Fibroblast of skin of abdomen (primary cell): ENCODE measurements at places on chromosomes 4 and X.

DNA sequence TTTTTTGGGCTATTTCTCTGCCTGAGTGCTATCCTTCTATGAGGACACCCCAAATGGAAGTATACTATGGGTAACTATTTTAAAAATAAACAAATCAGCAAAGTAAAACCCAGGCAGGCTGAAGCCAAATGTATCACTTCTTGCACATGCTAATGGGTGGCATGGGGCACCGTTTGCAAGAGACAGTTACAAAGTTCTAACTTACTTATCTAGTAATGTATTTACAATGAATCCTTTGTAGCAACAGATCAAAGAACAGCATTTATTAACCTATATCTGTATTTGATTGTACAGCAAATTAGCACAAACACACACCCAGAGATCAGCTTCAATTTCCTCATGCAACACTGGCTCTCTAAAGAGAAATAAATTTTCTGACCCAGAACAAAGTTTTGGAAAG lies 225.5 kb downstream of the ZNF674 start:
- no peak for DNase-seq

GRCh38 chrX:131316260-131316659 lies 27.2 kb upstream of the IGSF1 start:
- no peak for DNase-seq

- DNase-seq, result peak; percentile 14
These were observed 51.8 kb downstream of the MAP7D3 start for GRCh38 chrX:136199365-136199764.

GRCh38 chr4:186104114-186104889 lies at the start of gene FAM149A:
FAM149A (plus strand) TSS chr4:186104704.
- no peak for DNase-seq

- DNase-seq, result peak; percentile 4
These were observed 43.7 kb downstream of the MAGEA9 start for GRCh38 chrX:149825424-149825823.

- no peak for DNase-seq
These were observed 27.0 kb upstream of the TSPAN5 start for GRCh38 chr4:98685225-98686042.

GRCh38 chr4:141301216-141301615 lies 80.5 kb downstream of the ZNF330 start:
- DNase-seq, result no peak

DNA sequence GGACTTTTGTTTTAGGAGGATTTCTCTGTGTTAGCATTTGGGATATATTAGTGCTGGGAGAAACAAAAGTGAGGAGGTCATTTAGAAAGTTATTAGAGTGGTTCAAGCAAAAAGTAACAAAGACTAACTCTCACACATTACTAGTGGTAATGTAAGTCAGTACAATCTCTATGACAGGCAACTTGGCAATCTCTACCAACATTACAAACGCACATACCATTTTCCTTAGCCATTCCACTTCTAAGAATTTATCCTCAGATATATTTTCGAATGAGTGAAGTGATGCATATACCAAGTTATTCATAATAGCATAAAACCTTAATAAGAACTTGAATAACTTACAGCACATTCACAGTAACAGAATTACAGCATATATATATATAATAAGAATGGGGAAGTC lies 146.2 kb downstream of the PRSS12 start:
- no peak for DNase-seq

DNA sequence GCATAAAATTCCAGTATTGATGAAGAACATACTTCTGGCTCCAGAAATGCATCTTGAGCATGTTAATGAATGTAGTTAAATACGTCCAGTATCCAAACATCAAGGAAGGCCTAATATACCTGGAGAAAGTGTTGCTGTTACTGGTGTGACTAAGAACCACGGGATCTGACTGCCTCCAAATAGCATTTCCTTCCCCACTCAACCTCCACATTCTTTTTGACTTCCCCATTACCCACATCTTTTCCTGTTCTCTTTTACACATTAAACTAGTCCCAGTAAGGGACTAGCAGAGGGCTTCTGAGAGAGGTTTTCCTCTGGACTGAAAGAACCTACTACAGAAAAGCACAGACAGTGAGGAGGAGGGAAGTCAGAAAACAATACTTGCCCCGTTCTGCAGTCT lies 482.8 kb upstream of the HTR2C start:
- DNase-seq, result no peak

- DNase-seq, result no peak
These were observed 37.9 kb upstream of the MXD4 start for GRCh38 chr4:2299794-2300193.

GRCh38 chr4:20126906-20127305 lies 124.8 kb upstream of the SLIT2 start:
- peak; percentile 75 for DNase-seq
